Cerebellar nuclear complex (tissue), 1 donor: ENCODE measurements at places on chromosomes 5 and 9.

DNA sequence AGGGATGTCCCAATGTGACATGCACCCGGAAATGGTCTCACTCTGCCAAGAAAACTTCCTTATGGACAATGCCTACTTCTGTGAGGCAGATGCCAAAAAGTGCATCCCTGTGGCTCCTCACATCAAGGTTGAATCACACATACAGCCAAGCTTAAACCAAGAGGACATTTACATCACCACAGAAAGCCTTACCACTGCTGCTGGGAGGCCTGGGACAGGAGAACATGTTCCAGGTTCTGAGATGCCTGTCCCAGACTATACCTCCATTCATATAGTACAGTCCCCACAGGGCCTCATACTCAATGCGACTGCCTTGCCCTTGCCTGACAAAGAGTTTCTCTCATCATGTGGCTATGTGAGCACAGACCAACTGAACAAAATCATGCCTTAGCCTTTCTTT, 37.6 kb upstream of the CCDC152 start:
- DNase-seq: no peak

- DNase-seq: no peak
Measured at GRCh38 chr5:821504-821903, 29.3 kb downstream of the ZDHHC11 start.

DNA sequence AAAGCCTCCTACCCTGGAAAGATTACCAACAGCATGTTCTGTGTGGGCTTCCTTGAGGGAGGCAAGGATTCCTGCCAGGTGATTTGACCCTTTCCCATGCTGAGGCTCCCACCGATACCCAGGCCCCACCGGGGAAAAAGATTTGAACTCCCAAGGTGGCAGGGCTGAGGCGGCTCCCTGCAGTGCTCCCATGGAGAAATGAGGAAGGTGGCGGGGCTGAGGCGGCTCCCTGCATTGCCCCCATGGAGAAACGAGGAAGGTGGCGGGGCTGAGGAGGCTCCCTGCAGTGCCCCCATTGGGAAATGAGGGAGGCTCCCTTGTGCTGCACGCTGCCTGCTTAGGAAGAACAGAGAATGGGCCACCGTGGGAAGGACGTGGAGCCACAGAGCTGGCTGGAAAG, 3.2 kb downstream of the PRSS3 start:
- no peak for DNase-seq

DNA sequence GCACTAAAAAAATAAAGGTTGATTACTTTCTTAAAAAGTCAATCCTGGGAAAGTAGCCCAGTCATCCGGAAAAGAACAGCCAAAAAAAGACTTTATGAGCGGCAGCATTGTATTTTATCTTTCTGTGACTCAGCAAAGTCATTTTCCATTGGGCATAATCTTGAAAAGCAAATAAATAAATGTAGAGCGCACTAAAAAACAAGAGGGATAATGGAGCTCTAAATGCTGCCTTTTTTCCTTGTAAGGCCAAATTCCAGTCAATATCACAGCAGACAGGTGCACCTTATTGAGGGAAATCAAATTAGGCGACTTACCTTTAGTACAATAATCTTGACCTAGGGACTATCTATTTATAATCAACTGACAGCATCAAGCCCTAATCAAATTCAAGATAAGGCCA, 266.8 kb downstream of the MTRR start:
- DNase-seq: no peak

- DNase-seq: no peak
Measured at GRCh38 chr5:66722686-66723085, 126.5 kb downstream of the MAST4 start.

DNA sequence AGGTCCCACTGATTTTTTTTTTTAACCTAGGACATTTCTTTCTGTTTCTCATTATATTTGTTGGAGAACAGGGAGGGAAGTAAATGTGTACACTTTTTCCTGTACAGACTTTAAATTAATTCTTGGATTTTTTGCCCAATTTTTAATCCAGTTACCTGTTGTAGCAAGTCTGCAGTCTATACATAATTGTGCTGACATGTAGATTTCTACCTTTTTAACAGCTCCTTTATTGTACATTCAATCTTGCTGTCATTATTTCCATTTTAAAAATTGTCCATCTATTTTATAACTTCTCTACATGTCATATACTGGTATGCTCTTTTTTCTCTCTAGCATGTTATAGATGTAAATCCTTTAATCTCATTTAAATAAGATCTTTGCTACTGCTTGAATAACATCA, 1838.7 kb upstream of the CDH9 start:
- no peak for DNase-seq

DNA sequence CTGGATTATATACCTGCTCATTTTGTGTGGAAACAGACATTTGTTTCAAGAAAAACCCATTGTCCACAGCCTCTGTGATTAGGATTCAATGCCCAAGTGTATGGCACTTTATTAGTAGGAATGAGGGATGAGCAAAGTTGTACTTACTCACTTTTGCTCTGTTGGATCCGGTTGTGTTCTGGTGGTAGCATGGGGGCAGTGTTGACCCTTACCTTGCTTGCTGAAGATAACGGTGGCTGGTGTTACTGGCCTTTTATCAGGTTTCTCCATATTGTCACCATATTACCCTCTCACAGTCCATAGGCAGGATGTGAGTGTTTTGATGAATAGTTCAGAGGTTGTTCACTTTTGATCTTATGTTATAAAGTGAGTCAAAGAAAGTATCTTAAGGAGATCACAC, 42.7 kb upstream of the NUDT12 start:
- no peak for DNase-seq

- DNase-seq: no peak
Measured at GRCh38 chr5:60196385-60197113, 303.0 kb upstream of the PDE4D start.

DNA sequence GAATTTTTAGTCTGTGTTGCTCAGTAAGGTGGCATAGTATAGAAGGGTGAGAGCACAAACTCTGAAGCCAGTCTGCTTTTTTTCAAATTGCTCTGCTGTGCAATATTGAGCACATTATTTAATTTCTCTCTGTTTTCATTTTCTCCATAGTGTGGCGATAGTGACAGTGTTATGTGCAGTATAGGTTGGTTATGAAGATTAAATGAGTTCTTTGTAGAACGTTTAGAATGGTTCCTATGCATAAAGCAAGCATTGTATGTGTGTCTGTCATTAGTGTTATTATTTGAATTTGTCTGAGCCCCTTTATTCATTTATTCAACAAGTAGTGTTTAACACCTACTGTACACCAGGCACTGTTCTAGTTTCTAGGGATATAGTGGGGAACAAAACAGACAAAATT, 9.2 kb downstream of the PRR16 start:
- DNase-seq: no peak

DNA sequence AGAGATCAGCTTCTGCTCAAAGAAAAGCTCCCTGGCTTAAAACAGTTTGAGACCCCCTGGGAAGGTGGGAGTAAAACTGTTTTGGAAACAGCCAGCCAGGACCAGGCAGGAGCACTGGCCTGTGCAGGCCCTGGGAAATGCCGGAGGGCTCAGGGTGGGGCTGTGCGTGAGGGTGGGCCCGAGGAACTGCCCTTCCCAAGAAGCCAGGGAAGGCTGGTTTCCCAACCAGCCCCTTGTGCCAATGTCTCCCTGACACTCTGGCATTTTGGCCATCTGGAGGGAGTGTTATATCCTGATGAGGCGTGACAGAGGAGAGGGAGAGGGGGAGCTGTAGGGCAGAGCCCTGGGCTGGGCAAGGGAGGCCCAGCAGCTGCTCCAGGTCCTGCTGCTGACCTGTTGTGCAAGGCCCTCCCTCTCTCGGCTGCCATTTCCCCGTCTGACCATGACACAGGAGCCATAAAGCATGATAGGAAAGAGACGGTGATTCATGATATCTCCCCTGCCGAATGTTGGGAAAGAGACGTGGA, 16.1 kb downstream of the OLFML2A start:
- no peak for DNase-seq

DNA sequence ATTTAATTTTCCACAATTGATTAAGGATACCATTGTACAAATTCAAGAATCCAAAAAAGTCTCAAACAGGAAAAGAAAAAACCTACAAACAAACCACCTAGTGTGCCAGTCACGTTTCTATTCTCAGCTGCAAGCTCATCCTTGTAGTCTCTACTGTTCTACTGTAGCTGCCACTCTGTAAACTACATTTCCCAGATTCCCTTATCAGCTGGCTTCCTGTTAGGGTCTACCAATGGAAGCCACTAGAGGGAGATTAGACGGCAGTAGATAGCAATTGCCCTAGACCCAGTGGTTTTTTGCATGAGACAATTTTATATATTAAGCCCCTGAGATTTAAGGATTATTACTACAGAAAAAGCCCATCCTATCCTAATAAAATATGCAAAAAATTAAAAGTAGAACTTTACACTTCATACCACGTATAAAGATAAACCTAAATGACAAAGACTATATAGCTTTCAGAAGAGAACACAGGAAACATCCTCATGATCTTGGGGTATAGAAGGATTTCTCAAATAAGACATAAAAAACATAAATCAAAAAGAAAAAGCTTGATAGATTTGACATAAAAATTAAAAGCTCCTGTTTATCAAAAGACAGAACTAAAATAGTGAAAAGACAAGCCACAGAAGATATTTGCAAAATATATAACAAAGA, 37.4 kb downstream of the P4HA2 start:
- DNase-seq: peak; percentile 13

- DNase-seq: no peak
Measured at GRCh38 chr5:71589903-71590302, 2.8 kb downstream of the MCCC2 start.

DNA sequence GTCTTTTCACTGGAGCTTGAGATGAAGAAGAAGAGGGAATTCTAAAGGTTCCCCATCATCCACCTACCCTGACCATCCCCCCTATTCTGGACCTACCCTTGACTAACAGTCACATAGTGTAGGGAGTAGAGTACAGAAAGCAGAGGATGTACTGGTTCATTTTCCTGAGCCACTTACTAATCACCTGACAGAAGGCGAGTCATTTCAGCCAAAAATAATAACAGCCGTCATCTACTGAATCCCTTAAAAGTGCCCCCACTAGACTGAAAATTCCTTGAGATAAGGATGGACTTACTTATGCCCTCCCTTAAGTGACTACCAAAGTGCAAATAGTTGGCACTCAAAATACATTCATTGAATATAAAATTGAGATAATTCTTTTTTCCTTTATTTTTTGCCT, 112.2 kb downstream of the FOXD1 start:
- no peak for DNase-seq

GRCh38 chr9:69171049-69171448, 3.0 kb upstream of the TJP2 start:
- no peak for DNase-seq

- no peak for DNase-seq
Measured at GRCh38 chr5:142644640-142645361, 41.1 kb downstream of the FGF1 start.

GRCh38 chr5:116778032-116778431, 203.4 kb upstream of the SEMA6A start:
- no peak for DNase-seq

DNA sequence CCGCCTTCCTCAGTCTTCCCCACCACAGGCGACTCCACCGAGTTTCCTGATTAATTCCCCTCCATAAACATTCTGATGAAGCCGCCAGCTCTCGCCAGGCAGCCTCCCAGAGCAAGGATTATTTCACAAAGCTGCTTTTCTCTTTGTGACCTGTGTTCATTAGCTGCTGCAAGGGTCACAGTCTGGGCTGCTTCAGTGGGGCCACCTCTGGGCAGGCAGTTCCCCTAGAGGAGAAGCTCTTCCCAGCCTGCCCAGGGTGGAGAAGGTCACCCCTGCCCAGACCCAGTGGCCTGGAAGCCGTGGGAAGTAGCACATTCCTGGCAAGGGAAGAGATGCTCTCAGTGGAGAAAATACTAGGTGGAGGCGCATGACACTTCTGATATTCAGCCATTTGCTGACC, 58.4 kb upstream of the RAPGEF1 start:
- DNase-seq: no peak

DNA sequence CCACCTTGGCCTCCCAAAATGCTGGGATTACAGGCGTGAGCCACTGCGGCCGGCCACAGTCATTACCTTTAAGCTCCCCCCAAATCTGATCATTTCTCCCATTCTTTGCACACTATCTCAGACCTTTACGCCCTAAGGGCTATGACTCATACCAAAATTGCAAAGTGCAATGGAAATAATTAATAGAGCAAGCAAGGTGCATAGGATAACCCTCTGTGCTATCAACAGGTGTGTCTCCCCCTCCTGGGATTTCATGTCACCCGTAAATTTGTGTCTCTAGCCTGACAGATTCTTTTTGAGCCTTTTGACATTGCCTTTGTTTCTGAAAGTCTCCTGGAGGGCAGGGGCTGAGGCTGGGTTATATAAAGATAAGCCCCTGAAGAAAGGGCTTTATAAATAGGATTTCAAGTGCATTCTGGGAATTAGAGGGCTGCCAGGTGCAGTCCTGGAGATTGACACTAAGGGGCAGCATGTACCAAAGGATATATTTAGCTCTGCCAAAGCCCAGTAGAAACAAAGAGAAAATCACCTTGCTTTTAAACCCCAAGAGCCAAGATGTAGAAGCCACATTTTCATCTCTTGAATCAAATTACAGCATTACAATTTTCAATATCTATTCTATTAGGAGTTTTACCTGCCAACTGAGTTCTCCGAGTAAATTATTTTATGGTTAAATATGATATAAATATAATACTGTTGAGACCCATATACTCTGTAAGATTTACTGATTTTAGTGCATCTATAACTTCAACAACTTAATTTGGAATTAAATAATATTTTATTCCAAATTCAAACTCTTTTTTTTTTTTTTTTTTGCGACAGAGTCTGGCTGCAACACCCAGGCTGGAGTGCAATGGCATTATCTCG, 18.2 kb downstream of the S100Z start:
- DNase-seq: no peak

GRCh38 chr5:34669931-34670516, 13.9 kb downstream of the RAI14 start:
- no peak for DNase-seq
